ENCODE measurements at places on chromosomes 7 and 10.

DNA sequence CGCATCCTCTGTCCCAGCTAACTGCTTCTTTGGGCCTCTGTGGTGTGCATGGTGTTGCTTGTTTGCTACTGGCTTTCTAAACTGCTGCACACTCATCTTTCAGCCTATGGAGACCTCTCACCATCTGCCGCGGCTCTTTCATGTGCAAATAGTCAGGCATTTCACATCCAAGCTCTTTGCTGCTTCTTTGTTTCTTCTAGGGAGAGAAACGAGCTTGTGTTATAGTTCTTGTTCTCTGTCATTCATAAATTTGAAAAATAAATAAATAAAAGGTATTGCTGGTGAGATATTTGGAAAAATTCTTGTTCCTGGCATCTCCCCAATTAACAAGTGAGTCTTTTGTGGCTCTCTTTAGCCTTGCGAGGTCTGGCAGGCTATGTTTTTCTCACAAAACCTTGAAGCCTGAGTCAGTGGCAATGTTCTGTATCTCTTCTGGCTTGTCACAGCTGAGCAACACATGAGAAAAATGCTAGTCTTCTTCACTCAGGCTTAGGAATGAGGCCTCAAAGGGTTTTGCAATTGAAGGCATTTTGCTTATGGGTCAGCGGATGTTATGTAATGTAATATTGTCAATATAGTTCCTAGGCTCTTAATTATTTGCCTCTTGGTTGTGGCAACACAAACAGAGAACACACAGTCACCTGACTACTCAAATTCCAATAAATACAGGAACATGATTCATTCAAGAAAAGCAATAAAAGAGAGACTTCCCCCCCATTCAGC, 274.0 kb downstream of the FRMD4A start:
- DNase-seq: no peak

DNA sequence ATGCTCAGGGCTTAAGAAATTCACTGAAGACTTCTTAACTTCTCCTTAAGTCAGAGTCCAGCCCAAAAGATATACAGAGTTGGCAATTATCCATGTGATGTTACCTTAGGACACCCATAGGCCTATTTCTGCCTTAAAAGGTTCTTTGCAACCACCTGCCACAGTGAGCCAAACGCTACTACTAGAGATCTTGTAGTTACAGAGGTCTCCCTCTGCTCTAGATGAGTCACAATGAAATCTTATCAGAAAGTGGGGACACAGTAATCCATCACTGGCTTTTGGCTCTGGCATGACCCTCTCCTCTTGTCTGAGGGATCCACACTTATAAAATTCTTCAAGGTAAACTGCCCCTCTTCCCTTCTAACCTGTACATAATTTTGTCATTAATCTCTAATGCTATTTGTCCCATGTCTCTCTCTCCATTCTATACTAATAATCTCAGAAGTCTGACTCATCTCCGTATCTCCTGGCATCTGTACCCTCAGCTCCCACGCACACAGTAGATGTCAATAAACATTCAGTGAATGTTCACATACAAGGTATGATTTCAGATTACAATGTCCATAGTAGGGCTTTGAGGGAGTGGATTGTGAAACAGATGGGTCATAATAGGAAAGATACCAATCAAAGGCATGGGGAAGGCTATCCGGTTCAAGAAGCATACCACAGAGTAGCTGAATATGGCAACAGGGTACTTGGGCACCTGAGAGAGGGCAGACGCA, 112.1 kb downstream of the SGMS1 start:
- peak; percentile 37 for DNase-seq

DNA sequence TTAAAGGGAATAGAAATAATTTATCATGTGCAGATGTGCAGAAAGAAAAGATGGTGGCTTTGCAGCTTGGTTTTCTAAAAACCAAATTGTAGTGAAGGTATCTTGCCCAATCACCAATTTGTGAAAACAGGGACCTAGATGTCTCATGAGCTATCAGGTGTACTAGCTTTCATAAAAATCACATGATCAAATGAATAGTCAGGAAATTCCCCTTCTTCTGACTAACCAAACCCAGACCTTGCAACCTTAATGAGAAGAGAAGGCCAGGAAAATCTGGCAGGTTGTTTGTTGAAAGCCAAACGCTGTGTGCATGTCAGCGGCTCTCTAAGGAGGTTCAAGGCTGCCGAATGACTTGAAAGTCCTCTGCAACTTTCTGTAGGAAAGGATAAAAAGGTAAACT, 304.4 kb upstream of the NRP1 start:
- DNase-seq: no peak

- DNase-seq: no peak
Observed at GRCh38 chr7:123994449-123994848, 38.4 kb downstream of the TMEM229A start.

DNA sequence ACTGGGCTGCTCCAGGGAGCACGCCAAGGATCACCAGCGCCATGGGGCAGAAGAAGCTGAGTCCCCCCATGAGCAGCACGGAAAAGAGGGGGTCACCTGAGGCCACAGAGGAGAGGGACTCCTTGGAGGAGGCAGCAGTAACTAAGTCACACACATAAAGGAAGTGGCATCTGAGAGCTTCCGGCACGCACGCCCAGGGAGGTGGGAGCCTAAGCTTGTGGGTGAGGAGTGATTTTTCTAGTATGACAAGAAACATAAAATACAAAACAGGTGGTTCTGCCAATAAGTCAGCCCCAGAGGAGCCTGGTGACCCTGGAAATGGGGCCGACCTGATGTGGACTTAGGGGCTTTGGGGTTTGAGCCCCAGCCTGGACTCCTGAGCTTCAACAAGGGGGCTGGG, 60.8 kb downstream of the CARD11 start:
- peak; percentile 56 for DNase-seq

DNA sequence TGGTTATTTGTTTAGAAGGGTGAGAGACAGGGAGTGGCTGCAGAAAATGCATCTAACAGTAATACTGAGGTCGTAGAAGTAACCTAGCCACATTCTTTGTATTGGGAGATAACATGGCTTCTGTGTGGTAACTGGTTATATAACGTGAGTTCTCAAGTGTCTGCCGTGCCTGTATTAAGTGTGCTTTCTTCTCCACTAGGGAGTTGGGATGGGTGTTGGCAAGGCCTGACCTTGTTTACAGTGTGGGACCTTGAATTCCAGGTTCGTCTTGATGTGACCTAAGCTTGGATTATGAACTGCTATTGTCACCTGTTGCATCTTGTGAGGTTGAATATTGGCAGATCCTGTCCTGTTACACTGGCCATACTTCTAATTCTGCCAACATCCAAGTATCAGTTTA, 145.3 kb upstream of the NAMPT start:
- DNase-seq: no peak
